ENCODE measurements at places on chromosomes 1 and 21.

DNA sequence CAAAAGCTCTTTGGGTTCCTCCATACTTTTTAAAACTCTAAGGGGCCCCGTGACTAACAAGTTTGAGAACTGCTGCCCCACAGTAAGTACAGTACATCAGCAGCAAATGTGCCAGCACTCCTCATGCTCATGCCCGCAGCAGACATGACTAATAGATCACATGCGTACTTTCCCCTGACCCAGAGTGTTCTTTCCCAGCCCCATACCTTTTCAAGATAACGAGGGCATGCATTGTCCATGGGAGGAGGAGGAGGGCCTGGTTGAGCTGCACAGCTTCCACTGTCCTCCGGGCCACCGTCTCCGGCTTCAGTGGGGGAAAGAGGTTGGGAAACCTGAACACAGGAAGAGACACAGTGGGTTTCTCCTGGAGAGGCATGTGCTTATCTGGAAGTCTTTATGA is 45.5 kb downstream of the DHRS3 start:
- DNase-seq, result no peak

DNA sequence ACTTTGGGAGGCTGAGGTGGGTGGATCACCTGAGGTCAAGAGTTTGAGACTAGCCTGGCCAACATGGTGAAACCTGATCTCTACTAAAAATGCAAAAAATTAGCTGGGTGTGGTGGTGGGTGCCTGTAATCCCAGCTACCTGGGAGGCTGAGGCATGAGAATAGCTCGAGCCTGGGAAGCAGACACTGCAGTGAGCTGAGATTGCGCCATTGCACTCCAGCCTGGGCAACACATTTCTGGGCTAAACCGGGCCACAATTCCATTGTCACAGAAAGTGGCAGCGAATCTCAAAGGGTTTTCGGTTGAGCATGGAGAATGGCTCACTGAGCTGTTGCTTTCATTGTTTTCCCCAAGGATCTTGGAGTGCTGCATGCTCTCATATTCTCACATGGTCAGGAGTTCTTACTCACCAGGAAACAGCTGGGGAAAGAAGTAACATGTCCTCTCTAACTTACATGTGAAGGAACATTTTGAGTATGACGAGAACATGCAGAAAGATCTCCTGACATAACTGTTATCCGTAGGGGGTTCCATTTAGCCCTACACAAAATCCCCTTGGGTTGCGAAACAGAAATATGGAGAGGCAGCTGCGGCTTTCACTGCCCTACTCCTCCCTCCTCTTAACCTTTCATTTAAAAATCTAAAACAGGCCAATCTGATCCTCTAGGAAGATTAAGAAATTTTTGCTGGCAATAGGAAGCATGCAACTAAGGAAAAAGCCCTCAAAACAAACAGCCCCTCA is 341.1 kb downstream of the PCP4 start:
- no peak for DNase-seq

DNA sequence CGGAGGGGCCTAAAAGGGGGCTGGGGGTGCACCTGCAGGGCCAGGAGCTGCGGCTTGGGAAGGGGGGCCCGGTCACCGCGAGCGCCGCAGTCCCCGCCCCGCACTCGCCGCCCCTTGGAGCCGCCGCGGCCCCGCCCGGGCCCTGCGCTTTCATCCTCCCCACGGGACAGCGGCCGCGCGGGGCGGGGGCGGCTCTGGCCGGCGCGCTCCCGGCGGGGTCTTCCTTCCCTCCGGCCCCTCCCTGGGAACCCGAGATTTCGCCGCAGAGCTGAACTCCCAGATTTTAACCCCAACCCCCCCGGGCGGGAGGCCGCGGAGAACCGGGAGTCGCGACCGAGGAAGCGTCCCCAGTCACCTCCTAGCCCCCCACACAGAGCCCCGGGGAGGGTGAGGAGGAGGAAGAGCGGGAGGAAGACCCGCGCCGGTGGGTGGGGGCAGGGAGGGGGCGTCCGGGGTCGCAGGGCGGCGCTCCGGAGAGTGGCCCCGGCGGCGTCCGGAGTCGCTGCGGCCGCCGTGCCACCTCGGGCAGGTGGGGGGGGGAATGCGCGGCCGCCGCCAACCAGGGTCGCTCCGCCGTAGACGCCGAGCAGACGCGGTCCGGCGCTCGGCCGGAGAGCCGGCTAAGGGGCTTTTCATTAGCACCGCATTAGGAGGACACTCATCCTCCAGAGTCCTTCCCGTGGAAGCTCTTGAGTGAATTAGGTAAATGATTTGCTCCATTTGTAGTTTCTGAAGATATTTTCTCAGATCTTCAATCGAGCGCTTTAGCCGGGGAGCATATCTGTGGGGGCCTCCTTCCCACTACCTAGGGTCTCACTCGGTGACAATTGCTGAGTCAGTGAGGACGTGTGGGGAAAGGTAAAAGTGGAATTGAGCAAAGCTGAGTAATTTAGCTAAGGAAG is 31.6 kb upstream of the NFIA start:
- DNase-seq, result no peak

- no peak for DNase-seq
Observed at GRCh38 chr1:93603601-93604000, 78.0 kb downstream of the BCAR3 start.
